GM23338 (cell line): ENCODE measurements at places on chromosomes 16 and 17.

DNA sequence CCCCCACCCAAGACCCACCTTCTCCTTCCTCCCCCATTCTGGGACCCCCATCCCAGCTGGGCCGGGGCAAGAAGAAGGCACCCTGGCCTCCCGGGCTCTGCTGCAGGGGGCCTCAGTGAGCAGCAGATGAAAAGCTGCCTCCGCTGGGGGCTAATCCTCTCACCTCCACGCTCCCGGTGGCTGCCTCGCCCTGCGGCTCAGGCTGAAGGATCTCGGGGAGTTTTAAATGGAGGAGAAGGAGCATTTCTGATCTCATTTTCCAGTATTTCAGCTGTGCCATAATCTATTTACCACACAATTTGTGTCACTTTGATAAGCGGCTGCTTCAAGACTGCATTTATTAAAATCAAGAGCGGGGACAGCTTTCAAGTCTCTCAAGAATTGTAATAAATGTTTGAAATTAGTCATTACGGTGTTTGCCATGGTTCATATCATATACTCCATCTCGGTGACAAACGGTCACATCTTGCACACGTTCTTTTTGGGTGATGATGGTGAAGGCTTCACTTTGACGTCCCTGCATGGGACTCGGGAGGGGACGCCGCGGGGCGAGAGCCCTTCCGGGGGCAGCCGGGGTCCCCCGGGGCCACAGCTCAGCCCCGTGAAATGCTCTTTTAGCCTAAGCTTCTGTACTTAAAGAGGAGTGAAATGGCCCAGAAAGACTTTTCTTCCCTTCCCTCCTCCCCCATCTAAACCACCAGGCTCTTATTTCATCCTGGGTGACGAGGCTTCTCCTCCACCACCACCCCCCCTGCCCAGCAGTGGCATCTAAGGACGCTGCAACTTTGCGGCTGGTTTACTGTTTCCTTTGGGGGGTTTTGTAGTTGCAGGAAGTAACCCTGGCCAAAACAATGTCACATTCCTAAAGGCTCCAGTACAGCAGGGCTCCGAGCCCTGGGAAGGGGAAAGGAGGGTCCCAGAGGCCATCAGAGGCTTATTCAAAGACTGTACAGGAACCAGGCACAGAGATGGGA is 313.1 kb upstream of the TNRC6C start:
- peak; percentile 44 for DNase-seq

DNA sequence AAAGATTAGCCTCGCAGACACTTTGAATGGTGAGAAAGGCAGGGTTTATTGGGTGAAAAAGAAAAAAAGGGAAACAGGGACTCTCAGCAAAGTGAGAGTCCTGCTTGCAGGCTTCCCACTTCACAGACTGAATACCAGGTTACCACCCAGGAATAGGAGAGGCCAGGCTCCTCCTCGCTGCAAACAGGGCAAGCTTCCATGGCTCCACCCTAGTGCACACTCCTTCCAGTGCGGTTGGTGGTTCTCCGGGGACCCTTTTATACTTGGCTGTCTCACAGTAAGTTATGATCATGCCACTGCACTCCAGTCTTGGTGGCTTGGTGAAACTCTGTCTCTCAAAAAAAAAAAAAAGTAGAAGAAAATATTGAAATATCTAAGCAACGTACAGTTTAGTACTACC is 30.5 kb upstream of the CDH8 start:
- DNase-seq, result no peak

GRCh38 chr17:1180958-1181752 is 1.4 kb upstream of the ABR start:
- DNase-seq, result peak; percentile 75

DNA sequence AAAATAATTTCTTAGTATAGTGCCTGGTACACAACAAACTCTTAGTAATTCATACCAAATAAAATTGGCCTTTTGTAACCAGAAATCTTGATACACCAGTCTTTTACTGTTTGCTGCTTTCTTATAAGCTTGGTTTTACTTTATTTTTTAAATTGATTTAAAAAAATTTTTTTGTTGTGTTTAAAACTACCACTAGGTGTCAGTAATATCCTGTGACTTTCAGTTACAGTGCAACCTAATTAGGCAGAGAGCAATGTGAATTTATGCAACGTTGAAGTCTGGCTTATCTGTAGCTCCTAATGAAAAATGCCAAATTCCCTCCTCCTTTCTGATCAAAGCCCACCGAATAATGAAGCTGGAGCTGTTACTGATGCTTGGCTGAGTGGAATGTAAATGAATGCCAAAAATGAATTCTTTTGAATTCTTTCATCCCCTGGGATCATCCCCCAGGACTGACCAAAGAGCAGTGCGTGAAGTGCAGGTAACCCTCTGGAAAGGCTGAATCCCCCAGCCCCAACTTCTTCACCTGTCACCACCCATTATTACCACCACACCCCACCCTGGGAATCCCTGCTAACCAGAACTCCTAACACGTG is 3.8 kb downstream of the ERCC4 start:
- peak; percentile 66 for DNase-seq

- DNase-seq, result peak; percentile 84
Measured at GRCh38 chr16:86761111-86762031, 183.0 kb downstream of the FOXL1 start.
